ENCODE measurements at places on chromosomes 1 and 21.

DNA sequence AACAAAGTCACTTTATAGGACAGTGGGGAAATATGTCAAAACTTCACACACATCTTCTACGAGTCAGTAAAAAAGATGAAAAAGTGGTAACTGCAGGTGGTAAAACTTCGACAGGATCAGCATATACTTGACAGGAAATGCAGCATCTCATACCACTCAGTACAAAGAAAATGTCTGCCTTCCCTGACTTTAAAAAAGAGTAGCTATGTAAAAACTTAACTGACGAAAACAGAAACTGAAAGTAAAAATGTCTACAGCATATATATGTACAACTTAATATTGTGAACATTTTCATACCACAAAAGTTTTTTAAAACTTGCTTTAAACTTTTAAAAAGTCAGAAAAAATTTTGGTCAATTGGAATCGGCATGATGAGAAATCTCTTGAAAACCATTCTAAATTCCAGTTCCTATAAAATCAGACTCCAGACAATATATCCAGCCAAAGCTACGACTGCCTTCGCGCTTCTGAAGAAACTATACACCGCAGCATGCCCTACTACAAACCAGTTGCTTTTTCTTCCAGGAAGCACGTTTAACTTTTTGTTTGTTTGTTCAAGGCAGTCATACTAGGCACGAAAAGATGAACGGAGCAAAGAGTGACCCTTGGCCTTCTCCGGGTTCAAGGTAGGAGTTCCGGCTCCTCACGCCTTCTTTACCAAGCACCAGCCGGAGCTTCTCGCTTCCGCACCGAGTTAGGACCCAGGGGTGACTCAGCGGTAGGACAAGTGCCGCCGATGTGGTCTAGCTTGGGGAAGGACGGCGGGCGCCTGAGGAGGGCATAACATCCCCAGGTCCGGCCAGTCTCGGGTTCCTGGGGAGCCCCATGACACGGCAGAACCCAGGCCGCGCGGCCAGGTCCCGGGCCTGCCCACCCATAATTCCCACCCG is 612 bp downstream of the PSMA5 start:
- ATAC-seq = peak; percentile 52

GRCh38 chr1:9824702-9825089 is 931 bp upstream of the CLSTN1 start:
- ATAC-seq = no peak

- no peak for ATAC-seq
Measured at GRCh38 chr21:43304621-43305335, 122.2 kb downstream of the SIK1 start.

- no peak for ATAC-seq
Measured at GRCh38 chr1:211328084-211328694, 1.6 kb downstream of the TRAF5 start.

DNA sequence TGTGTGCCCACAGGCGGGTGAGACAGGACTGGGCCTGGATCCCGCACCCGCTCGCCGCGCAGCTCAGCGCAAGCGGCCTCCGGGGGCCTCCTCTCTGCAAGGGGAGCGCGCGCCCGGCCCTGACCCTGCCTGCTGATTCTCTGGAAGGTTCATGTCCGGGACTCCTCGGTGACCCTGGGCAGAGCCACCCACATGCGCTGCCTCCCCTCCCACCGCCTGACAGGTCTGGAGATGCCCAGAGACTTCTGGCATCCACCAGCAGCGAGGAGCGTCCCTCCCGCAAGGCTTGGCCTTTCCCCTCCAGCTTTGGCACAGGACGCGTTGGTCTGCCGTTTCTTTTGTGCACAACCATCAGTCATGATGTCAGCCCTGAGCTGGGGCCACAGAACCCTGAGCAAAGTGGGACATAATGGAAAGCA is 42.0 kb upstream of the COL6A2 start:
- no peak for ATAC-seq

GRCh38 chr1:31689379-31689778 is 14.4 kb downstream of the COL16A1 start:
- ATAC-seq = no peak

- ATAC-seq = no peak
Measured at GRCh38 chr1:8189931-8190483, 127.9 kb upstream of the SLC45A1 start.

DNA sequence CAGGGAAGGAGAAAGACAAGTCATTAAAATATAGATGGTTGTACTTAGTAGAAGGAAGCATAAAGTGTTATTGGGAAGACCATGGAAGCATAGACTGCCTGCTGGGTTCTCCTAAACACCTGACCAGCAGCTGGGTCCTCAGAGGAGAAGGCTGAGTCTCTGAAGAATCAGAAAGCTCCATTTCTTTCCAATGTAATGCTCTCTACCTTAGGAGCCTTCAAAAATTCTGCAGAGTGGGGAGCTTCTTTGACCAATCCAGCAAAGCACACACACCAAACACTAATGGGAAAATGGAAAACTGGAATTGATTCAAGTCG is 21.1 kb upstream of the BCL10 start:
- ATAC-seq = no peak

All from esophagus mucosa (tissue), 1 donor.